ENCODE measurements at places on chromosomes 12 and 14. TPM values are rescaled to one million over a fixed set of nuclear protein-coding genes. Genes with fewer than 3 reads are reported as not detected.

Gene TMEM30B
- total RNA-seq, result 11.0 TPM

Gene TAS2R42
- total RNA-seq, result not detected

Gene PKP2
- total RNA-seq, result 44.2 TPM

Gene FLVCR2
- total RNA-seq, result 7.1 TPM

Gene GLIPR1L1
- total RNA-seq, result 1.7 TPM

Gene RPGRIP1
- total RNA-seq, result 0.65 TPM

Gene ZDHHC22
- total RNA-seq, result 55.2 TPM

Gene POTEG
- total RNA-seq, result not detected

Gene KCTD10
- 54.3 TPM for total RNA-seq

Gene UTP20
- total RNA-seq, result 43.7 TPM

Gene STON2
- 50.0 TPM for total RNA-seq

Gene TAS2R30
- total RNA-seq, result 1.0 TPM

Gene CLEC4C
- total RNA-seq, result not detected

Gene ESPL1
- 52.7 TPM for total RNA-seq

Gene NCKAP5L
- total RNA-seq, result 30.2 TPM

Gene BEGAIN
- 3.0 TPM for total RNA-seq

Gene ITFG2
- 22.9 TPM for total RNA-seq

Gene NID2
- 6.1 TPM for total RNA-seq

Gene PROX2
- total RNA-seq, result not detected

Gene NDUFA9
- 67.0 TPM for total RNA-seq

Gene DLK1
- 1.3 TPM for total RNA-seq
